ENCODE measurements at places on chromosomes 13 and 19.

DNA sequence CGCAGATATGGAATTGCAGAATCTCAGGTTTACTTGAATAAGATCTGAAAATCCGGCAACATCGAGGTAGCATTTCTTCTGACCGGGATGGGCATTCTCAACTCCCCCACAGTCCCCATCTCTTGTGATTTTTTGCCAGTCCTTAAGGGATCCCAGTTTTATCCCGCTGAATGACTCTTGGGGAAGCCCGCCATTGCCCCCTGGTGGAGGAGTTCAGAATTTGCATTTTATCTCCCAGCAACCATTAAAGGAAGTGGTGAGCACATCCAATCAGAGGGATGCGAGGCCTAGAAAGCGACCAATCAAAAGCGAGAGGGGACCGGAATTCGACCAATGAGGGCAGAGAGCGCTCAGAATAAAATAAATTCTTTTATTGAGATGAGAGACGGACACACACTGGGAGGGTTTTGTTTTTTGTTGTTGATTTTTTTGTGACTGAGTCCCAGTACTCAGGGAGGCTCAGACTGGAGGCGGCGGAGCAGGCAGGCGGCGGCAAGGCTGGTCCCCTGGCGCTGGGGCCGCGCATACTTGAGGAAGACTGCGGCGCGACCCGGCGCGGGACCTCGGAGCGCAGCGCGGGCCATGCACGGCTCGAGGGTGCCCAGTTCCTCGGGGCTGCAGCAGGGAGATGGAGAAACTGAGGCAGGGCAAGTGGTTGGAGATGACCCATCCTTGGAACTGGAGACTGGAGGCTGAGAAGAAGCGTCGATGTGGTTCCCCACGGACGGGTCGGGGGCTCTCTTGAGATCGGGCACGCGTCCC lies 3.9 kb upstream of the TTC9B start:
- peak; percentile 76 for DNase-seq

DNA sequence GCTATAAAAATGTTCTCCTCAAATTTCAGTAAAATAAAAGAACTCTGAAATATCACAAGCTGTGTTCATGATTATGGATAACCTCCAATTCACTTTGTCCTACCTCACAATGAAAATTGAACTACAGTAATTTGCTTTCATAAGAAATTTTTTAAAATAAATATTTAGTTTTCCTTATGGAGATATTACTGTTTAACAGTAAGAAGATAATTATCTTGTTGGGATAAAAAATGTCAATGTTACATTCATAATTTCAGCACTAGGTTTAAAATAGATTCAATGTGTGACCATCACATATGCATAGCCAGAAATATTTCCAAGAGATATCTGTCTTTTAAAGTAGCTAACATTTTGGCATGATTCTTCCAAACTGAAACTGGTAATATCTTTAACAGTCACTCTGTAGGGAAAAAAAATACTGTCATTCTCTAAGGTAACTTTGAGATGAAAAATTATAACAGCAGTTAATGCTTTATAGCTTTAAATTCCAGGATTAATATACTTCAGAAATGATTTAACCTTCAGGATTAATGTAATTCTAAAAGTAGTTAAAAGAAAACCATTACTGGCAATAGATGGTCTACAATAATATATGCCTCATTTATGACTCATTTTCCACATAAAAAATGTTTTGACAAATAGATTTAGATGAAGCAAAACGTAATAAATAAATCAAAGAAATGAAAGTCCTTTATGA lies 91.3 kb downstream of the SPRY2 start:
- DNase-seq, result no peak

DNA sequence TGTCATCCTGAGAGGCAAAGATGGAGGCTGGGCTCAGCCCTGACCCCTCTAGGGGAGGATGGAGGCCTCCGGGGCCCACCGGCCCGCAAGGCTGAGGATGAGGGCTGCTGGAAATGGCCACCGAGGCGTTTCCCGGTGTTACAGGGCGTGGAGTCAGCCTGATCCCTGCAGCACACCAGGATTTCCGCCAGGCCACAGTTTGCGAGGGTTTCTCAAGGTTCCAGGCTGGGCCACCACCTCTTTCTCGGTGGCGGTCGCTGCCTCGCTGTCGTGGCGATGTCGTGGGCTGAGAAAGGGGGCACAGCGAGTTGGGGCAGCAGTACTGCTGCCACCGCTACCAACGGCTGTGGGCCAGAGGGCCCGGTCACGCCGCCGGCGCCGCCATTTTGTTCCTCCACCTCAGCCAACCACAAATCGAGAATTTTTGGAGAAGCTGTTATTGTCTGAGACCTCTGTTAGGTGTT lies at the start of gene CSNK1A1L:
CSNK1A1L (minus strand) TSS at position 414 of the 464 bp plus-strand sequence; CDS start at position 6, 408 bp downstream.
- DNase-seq, result no peak

DNA sequence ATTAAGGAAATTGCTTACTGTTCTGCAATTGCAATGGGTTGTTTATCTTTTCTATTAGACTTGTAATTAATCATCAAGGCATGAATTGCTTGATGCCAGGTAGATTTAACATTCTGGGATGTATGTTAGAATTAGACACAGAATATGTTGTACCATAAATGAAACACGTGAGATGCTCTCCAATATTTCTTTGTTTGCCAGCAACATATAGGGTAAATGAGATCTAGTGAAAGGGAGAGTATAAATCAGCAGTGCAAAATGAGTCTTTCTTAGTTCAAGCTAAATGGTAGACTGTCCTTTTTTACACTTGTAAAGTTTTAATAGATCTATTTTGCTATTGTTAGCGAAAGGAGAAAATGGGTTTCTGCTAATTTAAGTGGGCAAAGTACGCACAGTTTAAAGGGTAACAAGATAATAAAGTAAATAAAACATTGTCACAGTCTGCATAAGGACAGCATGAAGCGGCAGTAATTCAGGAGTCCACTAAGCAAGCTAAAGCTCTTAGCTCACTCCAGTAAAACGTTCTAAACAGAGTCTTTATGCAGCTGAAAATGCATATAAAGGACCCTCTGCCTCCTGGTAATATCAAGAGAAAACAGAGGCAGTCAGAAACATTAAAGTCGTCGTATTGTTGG lies 1137.1 kb downstream of the OLFM4 start:
- DNase-seq, result no peak

GRCh38 chr13:69213396-69213795 lies 894.2 kb upstream of the ATXN8OS start:
- DNase-seq, result no peak

DNA sequence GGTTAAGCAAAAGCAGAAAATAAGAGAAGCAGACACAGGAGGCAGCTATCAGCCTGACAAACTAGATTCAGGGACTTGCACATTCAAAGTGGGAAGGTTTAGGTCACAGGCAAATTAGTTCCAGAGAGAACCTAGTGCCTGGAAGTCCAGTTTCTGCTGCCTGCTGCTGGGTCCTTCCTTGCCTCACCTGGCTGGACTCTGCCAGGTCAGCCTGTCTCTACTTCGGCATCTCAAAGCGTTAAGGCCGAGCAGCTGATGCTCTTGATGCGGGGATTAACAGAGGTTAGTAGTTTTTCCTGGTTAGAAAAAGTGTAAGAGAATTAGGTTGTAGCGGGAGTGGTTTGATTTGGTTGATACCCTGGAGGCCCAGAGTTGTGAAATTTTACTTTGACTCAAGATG lies 52.0 kb downstream of the KLF5 start:
- no peak for DNase-seq

GRCh38 chr19:21751384-21751783 lies 16.0 kb downstream of the ZNF100 start:
- no peak for DNase-seq

GRCh38 chr13:98978280-98978679 lies 416 bp upstream of the DOCK9 start:
- no peak for DNase-seq

- DNase-seq, result no peak
These were observed 44.7 kb upstream of the FRY start for GRCh38 chr13:31986676-31987470.

GRCh38 chr13:55155046-55155445 lies 1985.7 kb upstream of the PRR20A start:
- no peak for DNase-seq

GRCh38 chr13:79679334-79679733 lies 198.4 kb downstream of the NDFIP2 start:
- DNase-seq, result peak; percentile 12

GRCh38 chr13:100541897-100542825 lies 46.4 kb downstream of the GGACT start:
- no peak for DNase-seq

- DNase-seq, result no peak
These were observed 90.1 kb downstream of the SLITRK6 start for GRCh38 chr13:85709072-85709471.

DNA sequence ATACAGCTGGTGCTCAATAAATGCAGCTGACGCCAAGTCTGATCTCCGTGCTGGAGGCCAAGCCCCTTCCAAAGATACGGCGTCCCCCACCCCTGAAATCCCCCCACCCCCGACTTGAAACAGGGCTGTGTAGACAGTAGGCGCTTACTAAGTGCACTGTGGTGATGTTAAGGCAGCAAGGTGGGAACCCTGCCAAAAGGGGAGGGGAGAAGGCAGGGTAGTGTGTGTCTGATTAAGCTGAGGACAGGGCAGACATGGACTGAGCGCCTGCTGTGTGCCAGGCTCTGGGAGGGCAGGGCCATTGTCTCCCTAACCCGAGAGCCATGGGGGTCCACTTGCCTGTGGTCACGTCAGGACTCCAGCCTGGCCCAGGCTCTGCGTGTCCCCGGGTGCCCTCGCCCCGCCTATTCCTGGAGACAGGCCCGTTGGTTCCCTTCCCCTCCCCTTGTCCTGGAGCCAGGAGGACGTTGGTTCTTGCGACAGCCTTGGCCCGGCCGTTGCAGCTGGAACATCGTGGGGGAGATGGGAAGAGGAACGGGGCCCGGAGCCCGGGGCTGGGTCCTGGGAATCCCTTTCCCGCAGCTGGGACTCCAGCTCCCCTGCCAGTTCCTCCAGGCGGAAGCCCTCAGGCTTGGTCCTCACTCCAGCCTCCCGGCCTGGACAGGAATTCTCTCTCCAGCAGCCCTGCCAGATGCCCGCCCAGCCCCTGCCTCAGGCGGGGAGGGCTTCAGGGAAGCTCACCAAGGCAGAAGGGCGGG lies 1.7 kb upstream of the ELANE start:
- DNase-seq, result peak; percentile 99

- DNase-seq, result no peak
These were observed 1498.4 kb downstream of the EFNB2 start for GRCh38 chr13:105037110-105037509.

GRCh38 chr19:32257326-32258073 lies 87.9 kb upstream of the ZNF507 start:
- DNase-seq, result no peak
